ENCODE measurements at places on chromosomes 4 and X.
A peak's percentile ranks its signal among the peaks of the same experiment; 100 is the strongest.

GRCh38 chr4:57243076-57243475, 132.9 kb upstream of the IGFBP7 start:
- peak; percentile 20 for DNase-seq

DNA sequence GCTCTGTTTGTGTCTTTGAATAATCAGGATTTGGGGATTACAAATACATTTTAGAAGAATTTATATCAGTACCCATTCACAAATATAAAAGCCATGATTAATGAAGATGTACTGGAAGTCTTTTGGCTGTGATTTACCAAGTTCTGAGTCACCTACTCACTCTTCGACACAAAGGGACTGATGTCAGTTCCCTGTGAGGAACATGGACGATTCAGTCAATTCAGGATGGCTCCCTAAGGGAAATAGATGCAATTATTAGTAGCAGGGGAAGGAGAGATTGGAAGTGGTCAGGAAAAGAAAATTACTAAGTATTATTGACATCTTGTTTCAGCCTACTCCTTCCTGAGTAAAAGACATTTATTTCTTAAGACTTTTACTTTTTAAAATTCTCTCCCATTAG, 550.7 kb upstream of the SLIT2 start:
- DNase-seq: no peak

DNA sequence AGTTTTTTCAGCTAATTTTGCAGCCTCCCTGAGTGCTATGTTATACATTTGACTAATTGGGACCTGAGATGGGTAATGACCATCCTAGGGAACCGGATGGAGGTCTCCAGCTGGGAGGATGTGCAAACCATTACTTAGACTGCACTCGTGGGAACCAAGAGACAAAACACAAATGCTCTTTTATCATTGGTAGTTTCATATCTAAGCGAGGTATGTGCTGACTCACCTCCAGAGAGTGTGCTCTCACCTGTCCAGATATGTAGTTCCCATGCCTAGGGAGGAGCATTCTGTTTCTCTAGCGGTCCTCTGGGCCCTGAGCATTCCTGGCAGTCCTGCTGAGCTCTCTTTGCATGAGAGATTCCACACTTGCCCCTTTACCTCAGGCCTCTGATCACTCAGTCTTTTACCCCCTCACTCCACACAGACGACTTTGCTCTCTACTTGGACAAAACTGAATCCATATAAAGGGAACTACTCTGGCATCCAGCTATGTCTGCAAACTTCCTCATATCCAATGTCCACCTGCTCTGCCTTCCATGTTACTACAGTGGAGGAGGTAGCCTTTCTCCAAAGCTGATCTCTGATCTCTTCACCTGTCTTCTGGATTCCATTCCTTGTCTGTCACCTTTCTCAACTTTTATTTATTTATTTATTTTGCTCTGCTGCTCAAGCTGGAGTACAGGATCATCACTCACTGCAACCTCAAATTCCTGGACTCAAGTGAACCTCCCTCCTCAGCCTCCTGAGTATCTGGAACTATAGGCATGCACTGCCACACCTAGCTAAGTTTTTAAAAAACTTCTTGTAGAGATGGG, 88.4 kb downstream of the LRP2BP start:
- DNase-seq: no peak

DNA sequence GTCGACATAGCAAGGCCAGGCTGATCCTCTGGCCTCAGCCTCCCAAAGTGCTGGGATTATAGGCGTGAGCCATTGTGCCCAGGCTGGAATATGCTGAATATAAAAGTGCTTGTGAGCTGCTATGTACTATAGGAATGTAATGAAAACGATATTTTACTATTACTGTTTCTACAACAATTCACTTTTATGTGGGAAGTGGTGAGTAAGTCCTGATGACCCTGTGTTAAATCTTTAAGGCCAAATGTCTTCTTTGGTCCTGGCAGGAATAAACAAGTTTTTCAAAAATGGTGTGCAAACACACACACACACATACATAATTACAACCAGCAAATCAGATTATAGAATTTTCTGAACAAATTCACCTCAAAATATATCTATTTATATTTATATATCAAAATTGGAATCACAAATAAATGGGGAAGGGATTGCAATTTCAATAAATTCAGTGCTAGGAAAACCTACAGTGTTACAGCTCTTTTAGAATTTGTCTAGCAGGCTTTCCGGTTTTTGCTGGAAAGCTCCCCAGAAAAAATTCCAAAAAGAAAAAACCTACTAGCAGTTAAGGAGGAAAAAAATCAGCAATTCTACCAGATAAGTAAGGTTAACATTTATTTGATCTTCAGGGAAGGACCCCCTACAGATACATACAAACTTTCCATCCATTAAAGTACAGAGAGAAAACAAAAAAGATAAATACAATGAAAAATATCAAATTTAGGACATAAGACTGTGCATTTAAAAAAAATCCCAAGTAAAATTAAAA, 17.9 kb downstream of the SMIM14 start:
- DNase-seq: no peak

GRCh38 chrX:68041110-68041509, 392.2 kb downstream of the OPHN1 start:
- no peak for DNase-seq

DNA sequence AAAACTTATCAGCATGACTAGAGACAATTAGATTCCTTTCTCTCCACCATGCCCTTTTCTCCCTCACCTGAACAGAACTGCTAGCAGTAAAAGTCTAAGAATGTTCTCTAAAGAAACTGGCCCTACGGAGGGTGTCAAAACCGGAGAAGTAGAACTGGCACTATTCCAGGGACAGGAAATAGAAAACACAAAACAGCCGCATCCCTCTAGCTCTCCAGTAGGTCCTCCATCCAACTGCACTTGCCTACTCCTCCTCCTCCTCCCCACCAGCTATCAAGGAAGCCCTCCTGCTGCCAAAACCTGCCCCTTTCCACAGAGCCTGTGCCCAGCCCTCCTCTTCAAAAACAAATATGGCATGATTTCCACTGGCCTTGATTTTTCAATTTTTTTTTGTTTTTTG, 28.4 kb downstream of the FUNDC1 start:
- no peak for DNase-seq

- no peak for DNase-seq
Measured at GRCh38 chr4:80076681-80077080, 3.7 kb upstream of the ANTXR2 start.

DNA sequence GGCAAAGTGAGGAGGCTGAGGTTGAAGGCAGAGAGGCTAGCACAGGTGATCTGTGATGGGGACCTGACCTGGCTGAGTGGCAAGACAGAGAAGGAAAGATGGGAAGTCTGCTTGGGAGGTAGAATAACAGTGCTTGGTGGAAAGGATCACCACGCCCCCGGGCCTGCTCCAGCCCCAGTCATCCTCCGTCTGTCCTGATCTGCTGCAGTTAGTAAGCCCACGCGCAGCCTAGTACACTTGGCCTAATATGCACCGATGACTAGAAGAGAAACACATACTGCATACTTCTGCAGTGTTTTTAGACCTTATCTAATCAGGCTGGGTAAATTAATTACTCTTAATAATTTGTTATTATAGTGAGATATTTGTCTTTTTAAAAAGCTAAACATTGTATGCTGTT, 103.7 kb upstream of the KLF3 start:
- no peak for DNase-seq

Measured in hypothalamus (tissue), 51 donors.